AG09309 (cell line): ENCODE measurements at places on chromosomes 4 and X.

- no peak for DNase-seq
These were observed 41.8 kb downstream of the CLCN3 start for GRCh38 chr4:169662206-169662605.

DNA sequence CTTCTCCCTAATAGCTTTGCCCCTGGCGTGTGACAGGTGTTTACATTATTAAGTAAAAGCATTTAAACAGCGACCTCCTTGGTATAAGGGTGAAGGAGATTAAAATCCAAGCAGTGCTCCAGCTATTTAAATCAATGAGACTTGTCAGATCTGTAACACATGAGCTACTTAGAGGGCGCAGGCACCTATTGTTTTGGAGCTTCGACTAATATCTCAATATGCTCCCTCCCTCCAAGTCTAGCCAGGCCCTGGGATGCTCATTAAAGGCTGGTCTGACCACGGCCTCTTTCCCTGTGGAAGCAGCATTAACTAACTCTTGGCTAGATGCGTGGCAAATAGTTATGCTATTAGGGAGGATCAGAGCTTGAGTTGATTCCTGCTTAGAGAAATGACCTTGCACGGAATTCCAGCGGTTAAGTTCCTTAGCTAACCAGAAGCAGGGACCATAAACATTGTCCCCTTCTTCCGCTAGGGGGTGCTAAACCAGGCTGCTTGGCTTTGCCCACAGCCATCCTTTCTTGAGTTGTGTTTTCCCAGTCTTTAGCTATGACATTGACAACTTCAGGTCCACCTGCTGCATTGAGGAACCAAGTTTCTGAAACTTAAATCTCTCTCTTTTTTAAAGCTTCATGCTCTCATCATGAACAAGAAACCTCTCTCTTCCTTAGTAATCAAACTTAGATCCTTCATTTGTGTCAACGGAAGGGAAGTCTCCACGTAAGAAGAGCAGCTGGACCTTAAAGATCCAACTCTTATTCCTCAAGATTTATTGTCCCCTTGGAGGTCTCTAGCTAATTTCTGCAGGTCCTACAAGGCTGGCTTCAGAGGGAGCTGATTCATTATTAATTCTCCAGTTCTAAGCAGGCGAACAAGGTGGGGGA is 80.7 kb upstream of the IGFBP7 start:
- DNase-seq, result no peak

- DNase-seq, result no peak
These were observed 46.0 kb upstream of the ATP8A1 start for GRCh38 chr4:42702895-42703294.

GRCh38 chr4:76690906-76691275 is 207.1 kb downstream of the SOWAHB start:
- DNase-seq, result no peak

DNA sequence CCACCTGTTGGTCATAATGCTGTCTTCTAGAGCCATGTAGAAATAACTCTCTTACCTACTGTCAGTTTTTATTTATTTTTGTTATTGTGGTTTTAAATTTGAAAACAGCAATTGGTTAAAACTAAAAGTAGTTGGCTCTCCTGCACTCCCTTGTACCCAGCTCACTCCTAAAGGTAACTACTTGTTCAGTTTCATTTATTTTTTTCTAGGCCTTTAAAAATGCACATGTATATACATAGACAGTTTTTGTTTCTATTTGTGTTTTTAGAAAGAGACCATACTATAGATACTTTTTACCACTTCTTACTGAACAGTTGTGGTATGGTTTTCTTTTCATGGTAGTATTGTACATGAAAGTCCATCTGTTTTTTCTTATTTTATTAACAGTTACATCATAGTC is 16.8 kb downstream of the SMAD1 start:
- DNase-seq, result no peak

GRCh38 chr4:72951628-72952027 is 117.9 kb downstream of the COX18 start:
- no peak for DNase-seq

- DNase-seq, result no peak
These were observed 161.7 kb downstream of the AFAP1 start for GRCh38 chr4:7777871-7778509.

DNA sequence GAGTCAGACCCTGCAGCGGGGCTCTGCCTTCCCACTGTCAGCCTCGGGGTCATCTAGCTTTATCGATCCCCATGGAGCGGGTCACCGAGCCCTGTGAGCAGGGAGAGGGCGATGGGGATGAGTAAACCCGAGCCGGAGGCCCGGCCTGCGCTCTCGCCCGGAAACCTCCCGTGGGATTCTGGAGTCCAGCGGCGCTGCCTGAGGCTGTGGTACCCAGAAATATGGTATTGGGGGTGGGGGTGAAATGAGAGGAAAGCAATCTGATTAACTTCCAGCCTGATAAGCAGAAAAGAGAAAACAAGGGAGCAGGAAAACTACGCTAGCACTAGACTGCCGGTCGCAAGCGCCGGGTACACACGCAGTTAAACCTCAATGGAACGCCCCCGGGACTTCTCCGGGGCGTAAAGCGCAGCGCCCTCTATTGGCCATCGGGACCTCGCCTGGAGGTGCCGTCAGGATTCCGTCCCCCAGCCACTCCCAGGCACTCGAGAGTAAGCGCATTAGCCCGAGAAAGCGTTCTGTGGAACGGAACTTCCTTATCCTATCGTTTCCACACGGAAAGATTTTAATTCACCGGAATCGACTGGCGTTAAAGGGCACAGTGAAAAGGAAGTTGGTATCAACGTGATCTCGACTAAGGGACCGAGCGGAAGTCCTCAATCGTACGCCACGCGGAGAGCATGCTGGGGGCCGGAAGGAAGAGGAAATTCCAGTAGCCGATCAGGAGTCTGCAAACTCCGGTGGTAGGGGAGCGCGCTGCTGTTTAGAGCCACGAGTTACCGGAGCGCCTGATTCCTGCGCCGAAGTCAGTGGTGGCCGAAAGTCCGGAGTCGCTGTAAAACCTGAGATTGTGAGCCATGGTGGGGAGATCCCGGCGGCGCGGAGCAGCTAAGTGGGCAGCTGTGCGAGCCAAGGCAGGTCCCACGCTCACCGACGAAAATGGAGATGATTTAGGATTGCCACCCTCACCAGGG is at the start of gene UTP3:
Gene UTP3, plus strand, starts transcription at position 712 of the 974 bp plus-strand sequence. Its CDS starts 146 bp downstream, at position 858.
- peak; percentile 99 for DNase-seq
